ENCODE measurements at places on chromosomes 4 and X. TPM values are rescaled to one million over a fixed set of nuclear protein-coding genes. Genes with fewer than 3 reads are reported as not detected.
A peak's percentile ranks its signal among the peaks of the same experiment; 100 is the strongest.

DNA sequence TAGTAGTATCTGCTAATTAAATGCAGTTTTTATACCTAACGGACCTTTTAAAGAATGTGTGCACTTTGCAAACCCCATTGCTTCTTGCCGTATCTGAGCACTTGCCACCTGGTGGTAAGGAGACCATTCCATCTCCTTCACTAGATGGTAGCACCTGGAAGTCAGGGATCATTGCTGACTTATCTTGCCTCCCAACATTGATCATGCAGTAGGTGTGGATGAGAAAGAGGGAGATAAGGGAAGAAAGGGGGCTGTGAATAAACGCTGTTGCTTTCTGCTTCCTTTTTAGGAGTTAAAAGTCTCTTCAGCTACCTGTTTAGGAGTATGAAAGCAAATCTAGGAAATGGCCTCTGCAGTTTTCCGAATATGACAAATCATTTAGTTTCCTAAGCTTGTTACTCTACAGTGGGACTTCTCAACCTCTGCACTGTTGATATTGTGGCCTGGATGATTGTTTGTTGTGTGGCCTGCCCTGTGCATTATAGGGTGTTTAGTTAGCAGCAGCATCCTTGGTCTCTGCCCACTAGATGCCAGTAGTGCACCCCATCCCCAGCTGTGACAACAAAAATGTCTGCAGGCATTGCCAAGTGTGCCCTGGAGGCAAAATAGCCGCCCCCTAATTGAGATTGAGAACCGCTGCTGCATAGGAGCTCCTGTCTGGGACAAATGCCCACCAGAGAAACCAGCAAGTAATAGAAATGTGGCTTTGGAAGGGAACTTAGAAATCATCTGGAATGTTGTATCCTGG, 38.8 kb downstream of the GAB1 start:
- DNase-seq: no peak

DNA sequence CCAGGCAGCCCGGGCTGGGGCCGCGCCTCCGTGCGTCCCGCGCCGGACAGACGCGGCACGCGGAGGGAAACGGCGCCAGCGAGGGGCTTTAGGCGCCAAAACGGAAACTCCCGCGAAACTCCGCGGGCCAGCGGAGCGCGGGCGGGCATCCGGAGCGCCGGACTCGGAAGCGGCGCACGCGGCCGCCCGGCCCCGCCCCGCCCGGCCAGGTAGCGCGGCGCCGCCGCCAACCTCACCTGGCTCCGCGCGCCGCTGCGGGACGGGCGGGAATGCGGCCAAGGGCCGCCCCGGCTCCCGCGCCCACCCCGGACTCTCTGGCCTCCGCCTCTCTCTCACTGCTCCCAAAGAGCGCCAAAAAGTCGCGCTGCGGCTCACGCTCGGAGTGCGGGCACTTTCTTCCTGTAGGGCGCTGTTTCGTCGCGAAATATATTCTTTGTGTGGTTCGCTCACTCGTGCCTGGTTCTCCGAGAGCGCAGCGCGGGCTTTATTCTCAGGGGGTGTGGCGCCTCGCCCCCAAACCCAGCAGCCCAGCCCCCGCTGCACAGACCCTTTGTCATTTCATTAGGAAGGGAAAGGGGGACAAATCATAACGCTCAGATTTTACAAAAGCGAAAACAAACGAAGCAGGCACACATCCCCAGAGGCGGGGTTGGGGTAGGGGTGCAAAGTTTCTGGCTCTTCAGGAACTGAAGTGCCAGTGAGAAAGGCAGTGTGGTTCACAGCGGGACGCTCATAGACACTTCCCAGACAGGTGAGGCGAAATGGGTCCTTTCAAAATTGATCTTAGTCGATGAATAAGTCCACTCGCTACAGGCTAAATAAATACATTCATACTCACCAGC, 961 bp upstream of the MBNL3 start:
- DNase-seq: no peak

DNA sequence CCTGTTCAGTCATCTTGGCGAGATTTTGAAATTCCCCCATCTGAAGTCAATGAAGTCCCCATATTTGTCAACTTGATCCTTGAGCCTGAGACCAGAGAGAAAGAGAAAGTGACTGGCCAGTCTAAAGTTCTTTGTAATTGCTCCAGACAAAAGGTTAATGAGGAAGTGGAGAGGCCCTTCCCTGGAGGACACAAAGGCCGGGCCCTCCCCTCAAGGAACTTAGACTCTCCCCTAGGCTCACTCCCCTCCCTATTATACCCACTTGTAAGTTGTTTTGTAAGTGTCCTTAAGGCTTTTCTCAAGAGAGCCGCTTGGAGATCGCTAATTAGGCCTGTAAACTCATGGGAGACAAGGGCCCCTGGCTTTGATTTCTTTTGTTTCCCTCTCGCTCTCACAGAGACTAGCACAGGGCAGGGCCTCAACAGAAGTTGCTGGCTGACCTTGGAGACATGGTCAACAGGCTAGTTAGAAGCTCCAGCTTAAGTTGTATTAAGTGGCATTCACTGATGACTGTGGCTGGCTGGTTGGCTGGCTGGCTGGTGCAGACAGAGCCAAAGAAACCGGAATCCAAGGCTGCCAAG, 20.3 kb upstream of the GPC4 start:
- no peak for DNase-seq

- no peak for DNase-seq
Measured at GRCh38 chr4:35734381-35735098, 509.8 kb downstream of the ARAP2 start.

DNA sequence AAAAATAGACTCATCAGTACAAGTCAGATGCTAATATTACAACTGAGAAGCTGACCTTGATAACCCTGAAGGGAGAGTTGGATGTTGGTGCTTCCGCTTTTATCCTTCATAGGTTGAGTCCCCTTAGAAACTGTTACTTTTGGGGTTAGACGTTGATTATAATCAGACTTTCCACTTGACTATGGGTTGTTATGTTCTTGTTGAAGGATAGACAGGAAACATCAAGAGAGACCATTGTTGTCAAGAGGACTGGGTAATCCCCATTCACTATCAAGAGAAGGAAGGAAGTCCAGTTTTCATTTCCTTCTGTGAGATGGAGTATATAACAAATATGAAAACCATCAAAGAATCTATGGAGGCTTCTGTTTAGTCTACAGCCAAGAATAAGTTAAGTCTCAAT, 229.9 kb upstream of the AFF2 start:
- no peak for DNase-seq

DNA sequence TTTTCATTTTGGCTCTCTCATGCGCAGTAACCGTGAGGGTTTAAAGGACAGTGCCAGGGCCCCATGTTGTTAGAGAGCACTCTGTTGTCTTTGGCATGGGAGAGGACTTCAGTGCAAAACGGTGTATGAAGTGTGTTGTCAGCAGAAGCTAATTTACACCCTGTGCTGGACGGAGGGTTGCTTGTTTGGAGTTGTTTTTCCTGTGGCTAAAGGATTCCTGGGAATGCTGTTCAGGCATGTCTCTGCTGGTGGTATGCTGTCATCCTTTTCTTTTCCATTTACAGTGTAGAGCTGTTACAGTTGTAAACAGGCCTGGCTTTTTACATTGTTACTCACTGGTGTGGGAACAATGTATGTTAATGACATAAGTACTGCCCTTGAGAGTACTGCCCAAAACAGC, 206.3 kb downstream of the CBR4 start:
- DNase-seq: no peak

GRCh38 chr4:18454349-18454748, 432.8 kb upstream of the LCORL start:
- DNase-seq: no peak

GRCh38 chrX:154363706-154364439, 10.6 kb downstream of the FLNA start:
- no peak for DNase-seq

The RELL1 gene
- 11.9 TPM for total RNA-seq

- DNase-seq: no peak
Measured at GRCh38 chr4:187286525-187286924, 562.9 kb upstream of the FAT1 start.

GRCh38 chrX:149628280-149628679, 3.3 kb downstream of the TMEM185A start:
- DNase-seq: no peak

DNA sequence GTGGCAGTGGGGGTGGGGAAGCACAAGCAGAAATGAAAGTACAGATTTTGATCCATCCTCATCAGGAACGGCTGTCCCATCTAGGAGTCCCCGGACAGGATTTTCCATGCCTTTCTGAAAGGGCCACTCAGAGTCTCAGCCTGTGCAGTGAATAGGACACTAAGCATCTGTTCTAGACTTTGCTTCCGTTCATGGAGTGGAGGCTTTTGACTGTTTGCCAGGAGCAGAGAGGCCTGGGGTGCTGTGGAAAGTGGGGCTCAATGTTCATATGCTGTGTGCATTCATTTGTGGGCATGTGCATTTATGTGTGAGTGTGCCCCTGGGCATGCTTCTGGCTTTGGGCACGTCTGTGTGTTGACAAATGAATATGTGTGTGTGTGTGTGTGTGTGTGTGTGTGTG, 25.6 kb upstream of the MAMLD1 start:
- DNase-seq: no peak

DNA sequence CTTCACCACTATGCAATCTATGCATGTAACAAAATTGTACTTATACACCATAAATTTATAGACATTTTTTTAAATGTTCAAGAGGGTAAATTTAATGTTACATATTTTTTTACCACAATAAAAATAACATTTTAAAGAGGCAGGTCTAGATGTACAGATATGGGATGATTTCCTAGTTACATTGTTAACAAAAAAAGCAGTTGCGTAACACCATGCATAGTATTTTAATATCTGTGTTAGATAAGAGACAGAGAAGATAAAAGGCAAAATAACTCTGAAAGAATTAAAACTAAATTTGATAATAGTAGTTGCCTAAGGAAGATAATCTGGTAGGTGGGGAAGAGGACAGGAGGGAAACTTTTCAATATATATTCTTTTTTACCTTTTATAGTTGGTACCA, 9.1 kb upstream of the ATRX start:
- no peak for DNase-seq

DNA sequence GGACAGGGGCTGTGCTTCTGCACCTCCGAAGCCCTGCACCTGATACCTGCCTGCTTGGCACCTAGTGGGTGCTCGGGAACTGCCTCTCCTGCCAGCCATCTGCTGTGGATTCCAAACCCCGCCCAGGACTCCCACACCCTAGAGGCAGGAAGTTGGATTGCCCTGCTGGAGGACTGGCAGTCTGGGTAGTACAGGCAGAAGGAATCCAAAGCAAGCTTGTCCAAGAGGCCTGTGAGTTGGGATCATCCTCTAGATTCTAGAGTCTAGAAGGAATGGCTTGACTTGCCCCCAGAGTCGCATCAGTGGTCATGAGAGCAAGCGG, 64.6 kb upstream of the MTM1 start:
- peak; percentile 52 for DNase-seq

GRCh38 chr4:168744021-168744420, 247.2 kb downstream of the PALLD start:
- DNase-seq: no peak

The PAGE5 gene
- total RNA-seq: not detected

DNA sequence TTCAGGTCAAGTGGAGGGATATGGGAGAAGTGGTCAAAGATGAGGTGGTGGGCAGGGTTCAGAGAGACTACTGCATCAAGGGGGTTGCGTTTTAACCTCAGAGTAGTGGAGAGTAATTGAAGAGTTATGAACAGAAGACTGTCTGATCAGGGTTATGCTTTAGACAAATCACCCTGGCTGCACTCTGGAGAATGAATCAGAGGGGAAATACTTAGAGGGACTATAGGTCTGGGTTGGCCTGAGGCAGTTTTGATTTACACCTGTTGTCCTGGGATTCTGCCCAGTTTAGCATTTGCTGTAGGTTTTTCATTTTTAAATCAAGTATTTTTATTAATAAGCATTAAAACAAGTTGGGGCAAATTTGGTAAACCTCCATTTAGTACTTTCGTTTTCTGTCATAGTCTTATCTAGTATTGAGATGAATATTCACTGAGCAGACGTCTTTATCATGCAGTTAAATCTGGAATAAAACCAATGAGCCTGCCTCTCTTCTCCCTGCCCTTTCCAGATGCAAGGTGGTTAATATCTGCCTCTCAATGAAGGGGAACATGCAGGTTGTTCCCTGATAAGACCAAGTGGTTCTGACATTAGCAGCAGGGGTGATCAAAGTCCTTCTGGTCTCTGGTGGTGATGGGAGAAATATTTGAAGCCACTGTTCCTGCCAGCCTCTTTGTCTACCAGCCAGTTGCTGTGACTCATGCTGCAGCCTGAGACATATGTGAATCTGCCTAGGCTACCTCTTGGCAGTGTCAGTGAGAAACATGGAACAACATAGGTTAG, 116.0 kb upstream of the RPS6KA3 start:
- peak; percentile 56 for DNase-seq

The UGT2B15 gene
- not detected for total RNA-seq

DNA sequence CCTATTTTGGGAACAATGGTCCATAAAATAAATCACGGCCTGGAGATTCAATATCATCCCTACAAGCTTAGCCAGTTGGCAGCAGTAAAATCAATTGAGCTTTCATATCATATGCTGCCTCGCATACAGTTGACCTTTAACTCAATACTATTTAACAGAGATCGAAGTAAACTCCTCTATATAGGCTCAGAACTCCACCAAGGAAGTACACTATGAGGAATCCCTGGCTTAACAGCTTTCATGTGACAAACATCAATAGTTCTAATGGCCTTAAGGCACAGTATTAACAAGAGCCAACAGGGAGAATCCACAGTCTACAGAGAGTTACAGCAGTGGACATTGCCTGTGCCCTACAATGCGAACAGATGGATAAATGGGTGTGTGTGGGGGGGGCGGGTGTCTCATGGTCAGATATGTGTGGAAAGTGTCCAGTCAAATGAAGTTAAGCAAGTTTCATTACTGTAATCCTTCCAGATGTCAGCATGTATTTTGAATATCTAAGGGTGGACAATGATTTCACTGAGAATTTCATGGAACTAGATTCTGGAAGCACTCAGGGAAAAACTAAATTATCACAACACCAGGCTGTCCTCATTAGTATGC, 98.2 kb upstream of the FAM9B start:
- no peak for DNase-seq

DNA sequence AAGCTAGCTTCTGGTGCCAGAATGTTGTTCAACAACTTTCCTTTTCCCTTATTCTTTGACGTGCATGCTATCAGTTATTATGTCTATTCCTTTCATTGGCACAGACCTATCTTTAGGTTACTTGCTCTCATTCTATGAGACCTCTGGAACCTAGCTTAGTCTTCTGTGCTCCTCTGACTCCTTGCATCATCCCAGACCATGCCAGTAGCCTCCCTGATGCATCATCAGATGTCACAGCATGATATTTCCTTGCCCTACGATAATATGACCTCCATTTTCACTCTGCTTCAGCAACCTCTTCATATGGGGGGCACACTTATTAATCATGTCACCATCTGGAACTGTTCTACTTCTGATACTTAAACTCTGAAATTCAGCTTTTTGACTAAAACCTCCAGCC, 37.2 kb downstream of the CLCN5 start:
- DNase-seq: no peak

DNA sequence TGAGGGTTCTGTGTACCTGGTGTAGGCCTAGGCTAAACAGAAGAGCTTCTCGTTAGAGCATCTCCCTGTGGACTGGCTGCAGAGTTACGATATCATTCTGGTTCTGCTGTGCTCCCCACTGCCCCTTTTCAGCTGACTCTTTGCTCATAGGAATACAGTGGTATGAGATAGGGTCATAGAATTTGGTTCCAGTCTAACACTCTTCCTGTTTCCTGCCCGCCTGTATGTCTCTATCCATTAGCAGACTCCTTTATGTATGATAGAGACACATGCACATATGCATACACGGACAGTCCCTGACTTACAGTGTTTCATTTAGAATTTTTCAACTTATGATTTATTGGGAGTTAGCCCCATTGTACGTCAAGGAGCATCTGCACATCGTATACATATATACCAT, 15.3 kb downstream of the RNF4 start:
- DNase-seq: no peak

- DNase-seq: peak; percentile 9
Measured at GRCh38 chrX:41332408-41333002, 1.5 kb upstream of the DDX3X start.
